ENCODE measurements at places on chromosomes 4 and X.

GRCh38 chrX:47179221-47179927, 14.3 kb upstream of the UBA1 start:
- DNase-seq = peak; percentile 26

DNA sequence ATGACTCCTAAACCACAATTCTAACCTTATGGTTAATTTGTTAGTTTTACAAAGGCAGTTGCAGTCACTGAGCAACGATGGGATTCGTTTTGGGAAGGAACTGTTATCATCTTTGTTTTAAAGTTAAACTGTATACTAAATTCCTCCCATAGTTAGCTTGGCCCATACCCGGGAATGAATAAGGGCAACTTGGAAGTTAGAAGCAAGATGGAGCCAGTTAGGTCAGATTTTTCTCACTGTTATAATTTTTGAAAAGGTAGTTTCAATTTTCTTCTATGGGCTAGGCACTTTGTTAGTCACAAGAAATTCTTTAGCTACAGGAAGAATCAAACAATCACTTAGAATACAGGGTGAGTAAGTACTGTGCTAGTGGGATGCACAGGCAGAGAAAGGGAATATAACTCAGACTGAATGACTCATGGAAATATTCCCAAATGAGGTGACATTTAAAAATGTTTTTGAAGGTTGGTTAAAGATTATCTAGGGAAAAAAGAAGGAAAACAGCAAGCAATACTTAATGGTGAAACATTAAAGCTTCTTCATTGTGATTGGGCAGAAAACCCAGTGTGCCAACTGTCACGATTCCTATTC, 153.6 kb downstream of the MAGEB17 start:
- peak; percentile 29 for DNase-seq

GRCh38 chrX:13761606-13762414, 27.3 kb downstream of the OFD1 start:
- no peak for DNase-seq

GRCh38 chr4:122300776-122301175, 78.0 kb upstream of the ADAD1 start:
- DNase-seq = no peak

DNA sequence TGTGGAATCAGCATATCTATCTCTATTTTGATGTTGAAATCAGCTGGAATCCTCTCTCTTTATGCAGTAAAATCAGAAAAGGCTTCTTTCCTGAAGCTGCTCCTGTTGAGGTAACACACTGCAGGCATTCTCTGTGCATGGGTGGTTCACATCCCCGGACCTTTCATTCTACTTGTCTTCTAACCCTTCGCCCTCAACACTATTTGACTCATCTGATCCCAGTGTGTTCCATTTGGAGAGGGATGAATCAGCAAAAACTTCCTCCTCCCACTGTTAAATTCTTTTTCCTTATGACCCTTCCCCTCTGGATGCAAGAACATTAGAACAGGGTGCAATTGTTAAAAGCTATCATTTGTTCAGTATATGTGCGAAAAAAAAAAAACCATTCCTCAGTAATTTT, 67.4 kb downstream of the RNF150 start:
- no peak for DNase-seq

GRCh38 chr4:52664479-52664878, 5.4 kb upstream of the USP46 start:
- DNase-seq = no peak

DNA sequence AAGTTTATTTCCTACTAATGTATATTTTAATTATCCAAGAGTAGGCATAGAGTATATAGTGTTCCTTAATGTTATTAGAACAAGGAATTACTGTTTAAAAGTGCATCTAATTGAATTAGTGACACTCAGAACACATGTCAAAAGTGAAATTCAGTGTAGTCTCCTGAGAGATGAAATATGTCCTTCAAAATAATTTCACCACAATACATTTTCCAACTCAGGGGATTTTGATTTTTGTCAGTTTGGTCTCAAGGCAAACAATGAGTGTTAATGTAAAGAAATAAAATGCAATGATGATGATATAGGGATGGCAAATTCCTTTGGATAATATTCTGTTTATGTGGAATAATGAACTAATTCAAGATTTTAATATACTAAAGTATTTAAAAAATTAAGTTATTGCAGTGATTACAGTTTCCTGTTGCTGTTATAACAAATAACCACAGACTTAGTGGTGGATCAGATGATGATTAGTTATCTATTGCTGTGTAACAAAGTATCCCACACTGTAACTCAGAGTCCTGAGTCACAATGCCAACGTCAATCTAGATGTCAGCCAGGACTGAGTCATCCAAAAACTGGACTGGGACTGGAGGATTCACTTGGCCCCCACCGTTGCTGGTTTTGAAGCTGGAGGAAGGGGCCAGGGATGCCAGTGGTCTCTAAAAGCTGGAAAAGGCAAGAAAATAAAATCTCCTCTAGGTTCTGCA, 148.0 kb upstream of the SLC7A11 start:
- peak; percentile 23 for DNase-seq

GRCh38 chrX:21985332-21985777, 44.8 kb downstream of the SMS start:
- peak; percentile 78 for DNase-seq

- no peak for DNase-seq
Measured at GRCh38 chr4:35516102-35516501, 728.2 kb downstream of the ARAP2 start.

- no peak for DNase-seq
Measured at GRCh38 chr4:54473798-54474197, 184.0 kb upstream of the KIT start.

DNA sequence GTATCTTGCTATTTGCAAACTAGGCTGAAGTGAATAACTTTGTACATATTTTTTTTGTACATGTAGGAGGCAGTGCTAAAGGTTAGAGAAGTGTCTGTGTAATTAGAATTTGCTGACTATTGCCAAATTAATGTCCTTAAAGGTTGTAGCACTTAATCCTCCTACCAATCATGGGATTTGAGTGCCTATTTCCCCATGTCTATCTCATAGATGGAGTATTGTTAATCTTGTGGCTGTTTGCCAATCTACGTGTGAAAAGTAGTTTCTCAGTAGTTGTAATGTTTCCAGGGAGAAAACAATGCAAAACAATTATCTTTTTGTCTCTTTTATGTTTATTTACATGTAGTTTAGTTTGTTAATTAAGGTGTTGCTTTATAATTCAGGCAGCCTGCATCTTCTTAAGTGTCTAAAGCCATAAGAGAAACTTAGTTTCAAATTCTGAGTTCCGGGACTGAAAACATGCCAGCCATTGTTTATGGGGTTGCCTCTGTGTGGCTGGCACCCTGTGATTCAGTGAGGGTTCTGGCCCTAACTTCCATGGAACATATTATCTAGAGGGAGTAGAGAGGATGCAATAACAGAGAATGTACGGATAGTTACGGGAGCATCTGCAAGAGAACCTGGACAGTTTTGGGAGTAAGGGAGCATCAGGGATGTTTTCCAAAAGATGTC, 142.4 kb downstream of the KLHL8 start:
- DNase-seq = no peak

GRCh38 chr4:165175879-165176278, 31.5 kb upstream of the KLHL2 start:
- no peak for DNase-seq

- no peak for DNase-seq
Measured at GRCh38 chrX:42128587-42128986, 205.2 kb upstream of the CASK start.

DNA sequence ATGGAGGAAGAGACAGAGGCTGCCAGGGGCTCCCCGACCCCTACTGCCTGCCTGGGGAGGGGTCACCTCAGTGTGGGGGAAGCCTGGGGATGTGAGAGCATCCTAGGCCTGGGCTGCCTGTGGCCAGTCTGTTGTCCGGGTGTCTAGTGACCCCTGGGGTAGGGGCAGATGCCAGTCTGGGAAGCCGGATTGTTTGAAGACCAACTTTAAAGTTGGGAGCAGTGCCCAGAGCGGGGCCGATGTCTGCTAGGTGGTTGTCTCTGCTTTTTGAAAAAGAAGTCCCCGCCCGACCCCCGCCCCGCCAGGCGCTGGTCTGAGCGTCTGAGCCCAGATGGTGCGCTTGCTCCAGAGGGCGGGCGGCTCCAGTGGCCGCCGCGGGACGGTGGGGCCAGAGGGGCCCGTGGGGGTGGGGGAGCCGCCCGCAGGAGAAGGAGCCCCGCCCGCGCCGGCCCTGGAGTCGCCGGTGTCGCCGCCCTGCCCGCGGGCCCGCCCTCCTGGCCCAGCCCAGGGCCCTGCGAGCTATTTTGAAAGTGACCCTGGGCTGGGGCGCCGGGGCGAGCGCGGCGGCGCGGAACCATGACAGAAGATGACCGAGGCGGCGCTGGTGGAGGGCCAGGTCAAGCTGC, at the start of gene DOK7:
TSS of gene DOK7 (plus strand) at position 517 of the 626 bp plus-strand sequence. CDS start at position 587, 70 bp downstream.
- DNase-seq = no peak

DNA sequence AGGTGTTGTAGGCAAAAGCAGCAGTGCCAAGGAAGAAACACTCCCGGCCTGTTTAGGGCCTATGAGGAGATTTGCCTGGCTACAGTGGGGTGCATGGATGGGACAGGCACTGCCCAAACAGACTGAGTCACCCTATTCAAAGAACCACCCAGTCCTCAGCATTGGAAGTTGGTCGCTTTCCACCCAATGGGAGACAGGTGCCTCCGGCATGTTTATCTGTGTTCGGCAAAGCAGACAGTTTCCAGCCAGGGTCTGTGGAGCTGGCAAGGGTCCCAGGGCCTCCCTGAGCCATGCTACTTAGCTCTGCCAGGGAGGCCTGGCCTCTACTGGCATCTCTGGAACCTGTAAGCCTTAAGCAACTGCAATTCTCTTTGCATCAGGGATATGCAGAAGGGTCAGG, 165.1 kb upstream of the ATP6AP2 start:
- no peak for DNase-seq
